BE2C (cell line): ENCODE measurements at places on chromosomes 1 and 21.

DNA sequence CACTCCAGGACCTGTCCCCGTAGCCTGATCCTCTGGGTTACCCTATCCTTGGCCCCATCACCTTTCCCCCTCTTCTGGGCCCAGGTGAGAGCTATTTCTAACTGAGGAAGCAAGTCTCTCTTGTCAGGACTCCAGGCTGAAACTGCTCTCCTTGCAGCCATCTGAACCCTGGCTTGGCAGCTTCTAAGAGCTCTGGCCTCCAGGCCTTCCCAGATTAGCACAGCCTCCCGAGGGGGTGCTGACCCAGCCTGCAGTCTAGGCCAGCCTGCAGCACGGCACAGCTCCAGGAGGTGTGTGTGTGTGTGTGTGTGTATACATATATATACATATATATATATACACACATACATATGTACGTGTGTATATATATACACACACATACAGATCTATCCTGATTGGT, 17.4 kb downstream of the CACNA1S start:
- DNase-seq, result no peak

- no peak for DNase-seq
Observed at GRCh38 chr1:108200687-108201051, 526 bp upstream of the SLC25A24 start.

GRCh38 chr1:39609618-39610331, 29.7 kb downstream of the HEYL start:
- DNase-seq, result peak; percentile 58

DNA sequence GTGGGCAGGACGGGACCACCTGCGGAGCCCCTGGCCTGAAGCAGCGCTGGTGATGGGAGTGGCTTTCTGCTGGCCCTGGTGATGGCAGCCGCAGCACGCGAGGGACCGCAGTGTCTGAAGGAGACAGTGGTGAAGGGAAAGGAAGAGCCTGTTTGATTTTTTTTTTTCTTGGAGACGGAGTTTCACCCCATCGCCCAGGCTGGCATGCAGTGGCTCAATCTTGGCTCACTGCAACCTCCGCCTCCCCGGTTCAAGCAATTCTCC, 40.2 kb upstream of the TRAPPC10 start:
- no peak for DNase-seq

- no peak for DNase-seq
Observed at GRCh38 chr1:28855469-28855951, 43.5 kb downstream of the OPRD1 start.

- no peak for DNase-seq
Observed at GRCh38 chr1:205370780-205371179, 14.1 kb upstream of the KLHDC8A start.
